ENCODE measurements at places on chromosomes 5 and 9. TPM values are rescaled to one million over a fixed set of nuclear protein-coding genes. Genes with fewer than 3 reads are reported as not detected.

DNA sequence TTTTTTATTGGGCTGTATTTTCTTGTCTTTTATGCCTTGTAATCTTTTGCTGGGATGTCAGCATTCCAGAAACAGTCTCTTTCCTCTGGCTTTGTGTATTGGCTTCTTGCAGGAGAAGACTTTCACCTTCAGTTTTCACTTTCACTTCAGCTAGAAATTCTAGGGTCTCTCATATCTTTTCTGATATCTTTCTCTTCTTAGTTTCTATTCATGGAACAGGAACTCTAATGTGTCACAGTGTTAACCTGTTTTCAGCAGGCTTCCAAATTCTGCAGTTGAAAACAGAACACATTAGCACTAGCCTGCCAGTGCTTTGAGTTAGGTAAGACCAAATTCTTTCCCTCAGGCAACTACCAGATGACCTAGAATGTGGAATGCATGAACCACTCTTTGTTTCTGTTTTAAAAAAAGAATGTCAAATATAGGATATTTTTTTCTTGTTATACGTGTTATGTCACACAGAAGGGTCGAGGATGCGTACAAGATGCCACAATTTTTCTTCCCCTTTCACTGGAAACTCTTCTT lies 164.7 kb downstream of the TUSC1 start:
- no peaks in the 10 kb centered on the region for H3K4me1 ChIP-seq
- no peak for DNase-seq
- no peak overlapping the region for H3K27ac ChIP-seq
- H3K27me3 ChIP-seq = no peaks in the 10 kb centered on the region

PCDHAC1 gene
- 0.11 TPM for total RNA-seq

- H3K4me1 ChIP-seq = no peaks in the 10 kb centered on the region
- no peak overlapping the region for H3K27ac ChIP-seq
- DNase-seq = peak; percentile 13
- peaks cover 4% of the 10 kb centered on the region for H3K27me3 ChIP-seq
- no peaks in the 10 kb centered on the region for H3K36me3 ChIP-seq
Observed at GRCh38 chr9:109181284-109181683, 14.2 kb upstream of the FRRS1L start.

DNA sequence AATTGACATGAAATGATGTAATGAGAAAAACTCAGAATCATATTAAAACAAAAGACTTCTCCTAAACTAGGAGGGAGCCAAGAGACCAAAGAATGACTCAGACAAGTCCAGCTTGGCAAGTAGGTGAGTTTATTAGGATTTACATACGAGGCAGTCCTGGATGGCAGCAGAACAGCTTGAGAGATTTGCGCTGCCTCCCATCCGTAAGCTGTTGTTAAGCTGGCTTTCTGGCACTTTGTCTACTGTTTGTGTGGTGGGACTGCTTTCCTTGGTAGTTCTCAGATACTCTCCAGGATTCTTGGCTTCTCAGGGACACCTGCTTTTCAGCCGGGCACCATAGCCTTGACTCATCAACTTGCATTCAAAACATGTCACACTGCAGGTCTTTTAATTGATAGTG lies 57.6 kb downstream of the COX7C start:
- no peaks in the 10 kb centered on the region for H3K27me3 ChIP-seq
- no peak overlapping the region for H3K4me3 ChIP-seq
- DNase-seq = no peak
- no peaks in the 10 kb centered on the region for H3K36me3 ChIP-seq
- peaks cover 7% of the 10 kb centered on the region for H3K4me1 ChIP-seq

DNA sequence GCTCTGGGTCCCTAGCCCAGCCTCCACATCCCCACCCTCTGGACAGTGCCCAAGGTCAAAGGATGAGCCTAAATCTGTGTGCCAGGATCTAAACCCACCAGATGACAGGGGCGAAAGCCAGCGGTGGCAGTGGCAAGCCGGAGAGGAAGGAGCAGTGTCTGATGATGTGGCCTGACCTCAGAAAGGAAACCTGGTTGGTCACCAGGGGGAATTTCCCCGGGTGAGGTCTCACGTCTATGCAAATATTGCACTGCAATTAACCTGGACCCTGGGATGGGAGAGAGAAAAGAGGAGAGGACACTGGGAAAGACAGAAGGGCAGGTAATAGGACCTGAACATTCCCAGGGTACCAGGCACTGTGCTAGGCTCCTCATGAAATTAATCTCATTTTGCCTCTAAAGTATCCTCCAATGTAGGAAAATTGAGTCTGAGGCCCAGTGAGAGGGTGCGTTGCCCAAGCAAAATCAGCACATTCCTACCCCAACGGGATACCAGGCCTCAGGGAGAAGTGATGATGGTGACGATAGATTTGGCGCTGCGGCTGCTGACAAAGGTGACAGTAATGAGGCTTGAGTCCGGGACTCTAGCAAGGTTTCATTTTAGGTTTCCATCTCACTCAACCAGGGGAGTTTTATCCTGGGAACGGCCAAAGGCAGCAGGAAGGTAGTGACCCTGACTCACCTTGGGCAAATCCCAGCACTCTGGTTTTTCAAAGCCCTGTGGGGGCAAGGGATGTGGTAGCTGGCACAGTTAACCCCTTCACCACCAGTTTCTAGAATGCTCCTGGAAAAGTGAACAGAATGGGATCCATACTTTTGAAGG lies 13.4 kb upstream of the TNIP1 start:
- no peaks in the 10 kb centered on the region for H3K36me3 ChIP-seq
- DNase-seq = no peak
- no peak overlapping the region for H3K4me3 ChIP-seq
- H3K27ac ChIP-seq = peak overlapping the region; percentile 75
- peaks cover 32% of the 10 kb centered on the region for H3K4me1 ChIP-seq

DNA sequence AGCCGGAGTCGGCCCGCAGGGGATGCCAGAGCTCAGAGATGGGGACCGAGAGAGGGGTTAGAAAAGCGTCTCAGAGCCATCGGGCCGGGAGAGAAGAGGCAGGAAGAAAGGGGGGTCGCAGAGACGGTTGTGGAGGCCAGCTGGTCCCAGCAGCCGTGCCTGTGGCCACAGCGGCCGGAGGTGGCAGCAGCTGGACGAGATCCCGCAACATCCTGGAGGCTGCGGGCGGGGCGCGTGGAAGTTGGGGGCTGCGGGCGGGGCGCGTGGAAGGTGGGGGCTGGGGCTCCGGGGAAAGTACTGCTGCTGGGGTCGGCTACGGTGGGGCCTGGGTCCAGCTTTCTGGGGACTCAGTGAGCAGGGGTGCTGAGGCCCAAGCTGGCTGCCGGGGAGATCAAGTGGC lies 34.4 kb upstream of the EGFL7 start:
- peaks cover 6% of the 10 kb centered on the region for H3K27me3 ChIP-seq
- no peak for DNase-seq
- H3K36me3 ChIP-seq = no peaks in the 10 kb centered on the region
- H3K4me1 ChIP-seq = peaks cover 62% of the 10 kb centered on the region
- H3K4me3 ChIP-seq = no peak overlapping the region

IDNK gene
- 5.6 TPM for total RNA-seq

CATSPER3 gene
- total RNA-seq = not detected

DNA sequence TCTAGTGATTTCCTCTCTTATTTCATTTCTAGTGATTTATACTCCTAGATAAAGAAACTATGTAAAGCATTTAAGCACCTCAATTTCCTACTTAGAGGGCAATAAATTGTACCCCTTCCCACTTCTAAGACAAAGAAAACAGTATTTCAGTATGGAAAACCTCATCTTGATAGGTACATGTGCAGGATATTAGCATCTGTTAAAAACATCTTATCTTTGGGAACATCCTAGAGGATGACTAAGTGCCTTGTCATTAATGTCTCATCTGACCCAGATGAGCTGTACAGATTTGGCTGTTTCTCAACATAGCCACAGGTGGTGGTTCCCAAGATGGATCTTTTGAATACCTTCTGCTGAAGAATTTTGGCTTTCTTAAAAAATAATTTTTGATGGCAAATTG lies 5.7 kb downstream of the MEGF10 start:
- DNase-seq = no peak
- H3K4me3 ChIP-seq = no peak overlapping the region
- peaks cover under 1% of the 10 kb centered on the region for H3K4me1 ChIP-seq
- H3K27me3 ChIP-seq = peaks cover 17% of the 10 kb centered on the region

DNA sequence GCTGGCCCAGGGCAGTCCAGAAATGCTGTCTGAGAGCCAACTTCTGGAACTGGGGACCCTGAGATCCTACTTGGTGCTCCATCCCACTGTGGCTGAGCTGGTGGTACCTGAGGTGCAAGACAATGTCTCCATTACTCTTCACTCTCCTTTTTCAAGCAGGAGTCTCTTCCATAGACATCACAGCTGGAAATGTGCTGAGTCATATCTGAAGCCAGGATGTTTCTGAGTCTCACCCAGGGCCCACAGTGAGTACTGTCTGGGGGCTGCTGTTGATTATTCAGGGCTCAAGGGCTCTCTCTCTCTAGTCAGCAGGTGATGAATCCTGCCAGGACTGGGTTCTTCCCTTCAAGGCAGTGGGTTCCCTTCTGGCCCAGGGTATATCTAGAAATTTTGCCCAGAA lies 145.2 kb upstream of the TAS2R1 start:
- no peak overlapping the region for H3K4me3 ChIP-seq
- H3K27ac ChIP-seq = no peak overlapping the region
- no peaks in the 10 kb centered on the region for H3K36me3 ChIP-seq
- no peaks in the 10 kb centered on the region for H3K27me3 ChIP-seq

Data from suprapubic skin (tissue), 4 donors.